RWPE2 (cell line): ENCODE measurements at places on chromosomes 16 and 17.

- DNase-seq = no peak
Measured at GRCh38 chr16:81796583-81797346, 17.7 kb downstream of the PLCG2 start.

GRCh38 chr16:23368469-23368868, 66.4 kb downstream of the SCNN1B start:
- DNase-seq = no peak

- DNase-seq = no peak
Measured at GRCh38 chr16:86598607-86599565, 20.5 kb downstream of the FOXL1 start.

GRCh38 chr17:78748048-78748729, 33.9 kb downstream of the CYTH1 start:
- DNase-seq = no peak

- no peak for DNase-seq
Measured at GRCh38 chr16:22054847-22055590, 37.3 kb upstream of the VWA3A start.

DNA sequence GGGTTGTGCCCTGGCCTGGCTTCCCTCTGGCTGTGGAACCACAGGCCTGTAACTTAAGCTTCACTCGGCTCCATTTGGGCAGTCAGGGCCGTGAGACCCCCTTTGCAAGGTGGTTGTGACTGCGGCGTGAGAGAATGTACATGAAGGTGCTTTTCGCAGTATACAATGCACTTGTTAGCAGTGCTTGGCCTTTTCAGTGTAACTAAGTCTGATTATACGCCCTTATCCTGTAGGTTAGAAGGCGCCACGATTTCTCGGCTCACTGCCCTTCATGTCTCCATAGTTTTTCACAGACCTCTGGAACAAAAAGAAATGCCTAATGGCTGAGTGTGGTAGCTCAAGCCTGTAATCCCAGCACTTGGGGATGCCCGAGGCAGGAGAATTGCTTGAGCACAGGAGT, 13.3 kb downstream of the SAP30BP start:
- no peak for DNase-seq
